ENCODE measurements at places on chromosomes 4 and X.

DNA sequence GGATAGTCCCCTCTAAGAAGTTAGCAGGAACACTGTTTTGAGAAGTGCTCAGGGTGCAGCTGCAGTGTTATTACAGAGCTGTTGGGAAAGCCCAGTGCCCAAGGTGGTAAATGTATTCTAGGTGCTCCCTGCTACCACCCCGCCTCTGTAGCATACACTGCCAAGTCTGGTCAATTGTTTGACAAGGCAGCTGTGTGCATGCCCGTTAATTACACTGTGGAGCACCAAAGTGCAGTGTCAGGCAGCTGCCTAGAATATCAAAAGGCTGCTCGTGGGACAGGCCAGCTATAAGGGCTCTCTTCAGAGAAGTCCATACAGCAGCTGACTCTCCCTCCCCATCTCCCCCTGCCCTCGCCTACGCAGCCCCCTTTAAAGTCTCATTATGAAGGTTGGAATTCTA, 99.9 kb upstream of the KLHL13 start:
- DNase-seq = no peak

- DNase-seq = no peak
Observed at GRCh38 chrX:113274345-113274744, 433.7 kb upstream of the AMOT start.

DNA sequence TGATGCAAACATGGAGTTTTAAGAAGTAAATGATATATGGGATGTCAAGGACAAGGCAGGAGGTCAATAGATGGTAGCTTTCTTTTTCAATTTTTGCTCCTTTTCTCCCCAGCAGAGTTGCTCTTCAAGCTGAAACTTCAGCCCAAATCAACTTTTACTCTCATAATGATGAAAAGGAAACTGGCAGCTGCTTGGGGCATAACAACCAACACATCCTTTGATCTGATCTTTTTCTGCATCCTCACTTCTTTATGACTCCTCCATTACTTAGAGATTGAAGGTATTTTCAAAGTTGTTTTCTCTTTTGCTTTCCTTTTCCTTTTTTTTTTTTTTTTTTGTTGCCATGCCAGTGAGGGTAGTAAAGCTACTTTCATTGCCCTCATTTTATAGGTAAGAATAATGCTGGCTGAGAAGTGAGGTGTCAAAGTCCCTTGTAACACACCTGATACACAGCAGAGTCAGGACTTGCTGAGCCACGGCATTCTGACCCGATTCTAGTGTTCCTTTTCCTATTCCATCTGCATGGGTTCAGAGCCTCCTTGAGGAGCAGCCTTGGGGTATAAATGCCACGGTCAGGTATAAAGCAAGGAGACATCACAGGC, 26.9 kb downstream of the SLC2A9 start:
- no peak for DNase-seq

- DNase-seq = no peak
Observed at GRCh38 chrX:153778684-153779101, 2.1 kb upstream of the SRPK3 start.

DNA sequence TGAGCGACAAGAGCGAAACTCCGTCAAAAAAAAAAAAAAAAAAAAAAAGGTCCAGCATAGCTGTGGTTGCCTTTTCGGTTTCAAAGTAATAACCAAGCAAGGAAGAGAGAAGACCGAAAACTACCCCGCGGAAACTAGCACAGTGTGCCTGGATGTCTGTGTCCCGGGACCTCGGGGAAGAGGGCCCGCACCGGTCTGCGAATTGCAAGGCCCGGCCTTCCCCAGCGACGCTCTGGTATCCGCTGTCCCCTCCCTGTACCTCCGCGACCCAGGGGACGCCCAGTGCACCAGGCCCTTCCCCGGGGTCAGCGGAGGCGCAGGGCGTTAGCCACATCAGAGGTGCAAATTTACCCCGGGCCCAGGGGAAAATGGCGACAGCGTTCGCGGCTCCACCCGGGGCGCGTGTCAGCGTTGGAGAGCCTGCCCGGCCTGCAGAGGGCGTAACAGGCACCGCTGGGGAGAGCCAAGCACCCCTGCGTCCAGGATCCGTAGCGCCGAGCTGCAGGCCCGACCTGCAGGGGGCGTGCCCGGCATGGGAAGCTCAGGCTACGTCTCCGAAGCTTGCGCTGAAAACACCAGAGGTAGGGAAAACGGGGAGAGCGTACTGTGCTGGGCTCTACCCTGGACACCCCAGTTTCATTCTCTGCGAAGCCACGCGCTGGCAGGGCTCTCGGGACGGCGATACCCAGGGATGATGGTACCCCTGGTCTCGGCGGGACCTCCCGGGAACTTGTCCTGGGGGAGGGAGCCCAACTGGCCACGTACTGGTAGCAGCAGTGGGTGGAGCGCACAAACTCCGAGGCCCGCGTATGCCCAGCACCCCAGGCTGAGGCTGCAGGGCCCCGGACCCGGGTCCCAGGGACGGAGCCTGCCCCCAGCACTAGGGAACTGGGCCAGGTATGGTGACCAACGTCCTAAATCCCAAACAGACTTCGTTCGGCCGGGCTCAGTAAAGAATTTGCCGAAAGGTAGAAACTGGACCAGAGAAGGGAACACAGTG, 16.2 kb downstream of the NKX6-1 start:
- DNase-seq = no peak

DNA sequence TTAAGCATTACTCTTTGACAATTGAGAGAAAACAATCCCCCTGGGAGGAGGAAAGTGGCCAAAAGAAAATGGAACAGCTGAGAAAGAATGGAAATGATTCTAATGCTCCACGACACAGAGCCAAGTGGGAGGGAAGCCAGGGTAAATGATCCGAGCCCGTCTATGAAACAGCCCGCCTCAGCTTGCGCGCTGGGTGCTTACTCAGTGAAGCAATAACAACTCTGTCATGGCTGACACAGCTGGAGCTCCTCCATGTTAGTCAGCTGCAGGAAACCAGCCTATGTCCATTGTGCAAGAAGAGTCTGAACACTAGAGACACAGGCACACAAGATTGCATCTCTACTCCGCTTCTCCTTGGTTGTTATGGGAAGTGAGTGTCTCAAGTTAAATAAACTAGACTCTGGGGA, 19.3 kb downstream of the NOA1 start:
- DNase-seq = no peak

GRCh38 chr4:14719053-14719452, 283.2 kb upstream of the CPEB2 start:
- no peak for DNase-seq

DNA sequence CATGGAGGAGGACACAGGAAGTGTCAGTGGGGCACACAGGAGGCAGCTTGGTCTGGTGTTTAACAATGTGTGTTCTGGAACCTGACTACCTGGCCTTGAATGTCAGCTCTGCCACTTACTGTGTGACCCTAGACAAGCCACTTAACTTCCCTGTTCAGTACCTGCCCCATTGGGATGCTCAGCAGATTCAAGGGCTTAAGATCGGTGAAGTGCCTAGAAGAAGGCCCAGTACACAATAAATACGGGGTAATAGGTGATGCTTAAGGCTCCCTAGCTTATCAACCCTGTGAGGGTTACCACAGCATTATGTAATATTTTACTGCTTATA, 1.6 kb upstream of the CHIC2 start:
- DNase-seq = no peak
